ENCODE measurements at places on chromosomes 2 and 18.
A peak's percentile ranks its signal among the peaks of the same experiment; 100 is the strongest.

- no peak for DNase-seq
Observed at GRCh38 chr2:86000131-86000937, 105.4 kb downstream of the POLR1A start.

DNA sequence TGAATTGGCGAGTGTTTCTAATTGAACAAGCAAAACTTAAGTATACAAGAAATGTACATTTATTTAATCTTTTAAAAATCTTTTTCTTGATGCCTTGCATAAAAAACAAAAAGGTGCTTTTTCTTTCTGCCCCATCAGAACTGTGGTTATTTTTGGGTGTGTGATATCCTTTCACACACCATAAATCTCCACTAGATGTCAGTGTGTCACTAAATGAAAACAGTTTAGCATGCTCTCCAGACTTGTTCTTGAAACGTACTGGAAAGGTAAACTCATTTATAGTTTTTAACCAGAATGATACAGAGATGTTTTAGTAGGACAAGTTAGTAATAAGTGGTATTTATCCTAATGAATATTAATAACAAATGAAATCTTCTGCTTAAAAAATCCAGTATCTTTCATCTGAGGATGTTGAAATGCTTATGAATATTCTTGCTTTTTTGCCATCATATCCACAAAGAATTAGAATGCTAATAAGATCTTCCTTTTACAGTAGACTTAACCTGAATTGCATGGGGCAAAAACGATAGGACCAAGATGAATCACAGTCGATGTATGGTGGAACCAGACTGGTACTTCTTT, 96.8 kb downstream of the UBE2E3 start:
- DNase-seq, result peak; percentile 38

DNA sequence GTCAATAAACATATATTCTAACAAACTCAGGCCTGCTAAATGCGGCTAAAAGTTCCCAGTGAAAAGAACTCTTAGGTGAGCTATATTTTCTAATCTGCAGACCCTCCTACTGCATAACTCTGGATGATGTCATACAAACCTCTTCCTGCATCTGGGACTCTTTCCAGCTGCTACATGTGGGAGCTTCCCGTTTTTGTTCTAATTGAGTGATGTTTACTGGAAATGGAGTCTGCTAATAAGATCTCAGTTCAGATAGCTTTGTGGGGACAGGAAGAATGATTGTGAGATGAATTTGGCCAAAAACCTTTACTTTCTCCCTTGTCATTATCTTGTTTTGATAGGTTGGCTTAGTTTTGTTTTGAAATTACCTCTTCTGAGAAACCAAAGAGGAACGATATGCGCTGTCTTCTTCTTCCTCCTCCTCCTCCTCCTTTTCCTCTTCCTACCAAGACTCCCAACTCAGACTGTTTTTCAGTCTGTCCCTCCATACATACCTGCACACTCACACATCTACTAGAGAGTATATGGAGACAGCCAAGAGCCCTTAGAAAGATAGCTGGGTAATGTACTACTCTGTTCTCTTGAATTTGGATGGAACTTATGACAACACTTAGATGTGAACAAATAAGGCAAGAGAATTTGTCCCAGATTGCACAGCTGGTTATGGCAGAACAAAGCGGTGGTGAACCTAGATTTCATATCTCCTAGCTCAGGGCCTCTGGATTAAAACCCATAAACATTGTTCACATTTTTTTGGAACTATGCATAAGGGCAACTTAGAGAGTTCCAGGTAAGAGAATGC, 39.8 kb upstream of the AAK1 start:
- DNase-seq, result no peak

DNA sequence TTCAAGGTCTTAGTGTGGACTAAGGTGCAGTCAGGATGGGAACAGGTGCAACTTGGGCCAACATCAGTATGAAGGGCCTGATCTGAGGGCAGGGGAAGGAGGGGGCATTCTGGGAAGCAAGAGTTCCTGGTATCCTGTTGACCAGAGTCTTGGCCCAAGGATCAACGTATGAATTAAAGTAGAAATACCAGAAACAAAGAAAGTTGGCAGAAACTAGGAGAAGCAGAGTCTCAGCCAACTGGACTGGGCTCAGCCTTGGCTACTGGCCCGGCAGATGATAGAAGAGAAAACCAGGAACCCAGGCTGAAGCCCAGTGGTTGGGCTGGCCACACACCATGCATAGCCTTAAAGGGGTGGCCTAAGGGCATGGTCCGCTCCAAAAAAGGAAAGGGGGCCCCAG, 2.3 kb downstream of the CETN1 start:
- no peak for DNase-seq

DNA sequence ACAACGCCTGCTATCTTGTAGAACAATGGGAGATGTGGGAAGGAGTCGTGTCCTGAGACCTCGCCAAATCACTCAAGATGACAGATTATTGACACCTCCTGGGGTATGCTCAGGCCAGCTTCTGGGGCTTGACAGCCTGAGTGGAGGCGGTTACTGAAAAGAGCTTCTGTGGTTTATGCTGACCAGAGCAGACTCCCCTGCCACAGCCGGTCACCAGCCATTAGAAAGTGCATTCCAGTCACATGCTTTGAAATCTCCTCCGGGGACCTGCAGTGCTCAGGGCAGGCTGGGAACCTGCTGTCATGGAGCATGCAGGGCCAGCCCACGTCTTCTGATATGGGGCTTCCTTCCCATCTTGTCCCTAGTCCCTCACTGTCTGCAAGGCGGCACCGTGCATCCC, 215.9 kb downstream of the SEPTIN10 start:
- DNase-seq, result no peak

DNA sequence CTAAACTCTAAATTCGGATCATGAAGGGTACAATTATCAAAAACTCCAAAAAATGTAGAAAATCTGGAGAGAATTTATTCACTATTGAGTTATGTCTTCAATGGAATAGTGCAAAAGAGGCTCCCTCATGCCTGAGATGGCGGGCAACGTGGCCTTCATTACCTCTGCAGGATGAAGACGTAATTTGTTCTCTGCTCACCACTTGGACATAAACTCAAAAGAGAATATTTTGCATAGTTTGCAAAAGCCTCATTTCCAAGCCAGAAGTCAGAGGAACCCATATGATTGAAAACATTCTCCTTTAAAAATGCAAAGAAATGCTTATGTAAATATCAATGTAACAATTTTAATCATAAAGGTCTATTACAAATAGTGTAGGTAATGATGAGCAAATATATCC, 58.7 kb downstream of the SLC25A12 start:
- no peak for DNase-seq

Data from stimulated activated naive CD8-positive, alpha-beta T cell treated with anti-CD3 and anti-CD28 coated beads, Interleukin-15, amount 100 ng/mL, for 72 hours (primary cell).